ENCODE measurements at places on chromosomes 7 and 10.

DNA sequence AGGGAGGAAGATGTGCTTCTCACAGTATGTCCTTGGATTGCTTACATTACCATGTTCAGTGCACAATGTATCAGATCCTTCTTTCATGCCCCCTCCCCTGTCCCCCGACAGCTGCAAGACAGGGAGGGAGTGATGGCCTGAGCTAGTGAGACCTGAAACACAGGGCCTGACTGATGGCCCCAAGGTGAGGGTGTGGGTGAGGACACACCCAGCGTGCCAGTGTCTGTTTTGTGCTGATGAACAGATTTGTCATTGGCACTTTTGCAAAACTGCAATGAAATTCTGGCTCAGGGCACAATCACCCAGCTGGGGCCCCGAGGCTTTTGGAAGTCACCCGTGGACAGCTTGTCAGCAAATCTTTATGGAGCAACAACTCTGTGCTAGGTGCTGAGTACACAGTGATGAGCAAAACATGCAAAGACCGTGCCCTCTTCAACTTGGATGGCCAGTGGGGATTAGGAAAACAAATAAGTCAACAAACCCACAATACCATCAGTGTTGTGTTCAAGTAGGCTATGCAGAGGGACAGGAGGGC lies 59.4 kb upstream of the EMX2 start:
- no peak for DNase-seq

GRCh38 chr7:140223515-140224221 lies 46.9 kb upstream of the KDM7A start:
- no peak for DNase-seq

DNA sequence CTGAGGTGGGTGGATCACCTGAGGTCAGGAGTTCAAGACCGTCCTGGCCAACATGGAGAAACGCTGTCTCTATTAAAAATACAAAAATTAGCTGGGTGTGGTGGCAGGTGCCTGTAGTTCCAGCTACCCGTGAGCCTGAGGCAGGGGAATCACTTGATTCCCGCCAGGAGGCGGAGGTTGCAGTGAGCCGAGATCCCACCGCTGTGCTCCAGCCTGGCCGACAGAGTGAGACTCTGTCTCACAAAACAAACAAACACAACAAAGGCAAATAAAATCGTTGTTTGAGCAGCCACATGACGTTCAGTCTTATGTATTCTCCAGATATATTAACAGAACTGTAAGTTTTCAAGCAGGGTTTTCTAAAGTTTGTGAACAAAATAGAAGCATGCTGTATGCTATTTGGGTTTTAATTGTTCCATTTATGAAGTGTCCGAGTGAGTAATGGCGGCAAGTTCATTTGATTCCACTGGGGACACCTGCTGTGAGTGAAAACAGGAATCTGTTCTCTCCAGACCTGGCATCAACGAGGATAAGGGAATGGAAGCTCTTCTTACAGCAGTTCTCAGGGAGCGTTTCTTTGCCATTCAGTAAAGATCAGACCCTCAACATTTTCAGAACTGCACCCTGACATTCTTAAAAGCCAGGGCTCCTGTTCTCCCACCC lies 122.5 kb upstream of the PITRM1 start:
- no peak for DNase-seq

GRCh38 chr7:146736446-146737190 lies 620.0 kb downstream of the CNTNAP2 start:
- DNase-seq = no peak

DNA sequence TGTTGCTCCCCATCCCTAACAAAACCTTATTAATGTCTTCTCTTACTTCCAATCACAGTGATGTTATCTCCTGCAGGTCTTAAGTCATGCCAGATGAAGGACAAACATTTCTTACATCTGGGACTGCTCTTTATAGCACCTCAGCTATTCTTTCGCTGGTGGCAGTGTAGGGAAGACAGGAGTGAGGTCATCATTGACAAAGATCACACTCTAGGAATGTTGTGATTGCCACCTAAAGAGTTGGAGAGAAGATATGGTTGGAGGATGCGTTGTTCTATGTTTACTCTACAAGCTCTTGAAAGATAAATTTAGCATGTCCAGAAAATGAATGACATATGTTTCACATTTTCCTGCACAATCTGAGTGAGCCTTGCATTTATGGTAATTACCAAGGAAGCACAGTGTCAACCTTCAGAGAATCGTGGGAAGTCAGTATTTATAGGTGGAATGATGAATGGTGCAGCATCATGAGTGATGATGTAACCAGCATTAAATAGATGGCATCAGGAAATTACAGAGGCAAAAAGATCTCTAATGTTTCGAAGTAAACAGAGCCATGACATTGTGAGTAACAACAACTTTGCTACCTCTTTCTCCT lies 188.1 kb upstream of the STEAP1 start:
- no peak for DNase-seq
